ENCODE measurements at places on chromosomes 1 and 21.

DNA sequence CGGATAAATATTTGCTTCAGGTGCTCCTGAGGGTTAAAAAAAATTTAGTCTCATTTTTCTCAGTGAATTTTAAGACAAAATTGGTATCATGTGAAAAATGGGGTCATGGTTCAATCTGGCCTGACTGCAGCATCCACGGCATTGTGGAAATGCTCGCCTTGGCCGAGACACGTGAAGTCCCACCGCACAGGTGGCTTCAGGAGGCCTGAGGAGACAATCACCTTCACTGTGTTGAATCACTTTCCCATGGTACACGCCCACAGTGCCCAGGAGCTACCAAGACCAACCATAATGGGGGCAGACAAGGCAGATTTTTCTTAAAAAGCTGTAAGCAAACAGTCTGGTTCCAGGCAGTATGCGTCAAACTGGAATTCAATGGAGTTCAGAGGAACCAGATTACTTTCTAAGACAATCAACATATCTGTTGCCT lies 11.0 kb upstream of the CPLANE2 start:
- no peak for DNase-seq

- DNase-seq: no peak
Measured at GRCh38 chr1:119348941-119349340, 19.6 kb upstream of the HAO2 start.

GRCh38 chr1:200343874-200344273 lies 66.0 kb downstream of the ZNF281 start:
- no peak for DNase-seq

DNA sequence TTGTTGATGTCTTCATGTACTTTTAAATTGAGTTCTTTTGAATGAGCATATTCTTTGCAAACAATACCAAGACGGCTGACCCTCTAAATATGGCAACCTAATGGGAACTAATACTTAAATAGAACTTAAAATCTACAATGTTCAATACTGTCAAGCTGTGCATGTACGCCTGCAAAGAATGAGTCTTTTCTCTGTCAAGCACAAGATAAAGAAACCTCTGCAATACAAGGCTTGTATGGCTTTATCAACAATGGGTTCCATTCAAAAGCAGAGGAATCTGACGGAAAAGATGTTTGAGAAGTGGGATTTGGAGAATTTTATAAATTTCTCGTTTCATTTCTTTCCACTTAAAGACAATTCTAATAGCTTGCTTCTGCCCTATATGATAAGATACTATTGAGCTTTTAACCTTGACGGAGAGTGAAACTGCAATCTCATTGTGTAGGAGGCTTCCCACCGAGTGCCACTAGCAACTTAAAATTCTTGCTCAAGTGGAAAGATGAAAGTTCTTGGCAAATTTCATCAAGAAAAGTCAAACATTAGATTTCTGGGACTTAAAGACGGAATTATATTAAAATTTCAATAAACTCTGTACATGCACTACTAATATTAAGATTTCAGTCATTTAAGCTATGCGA lies 119.8 kb downstream of the RGS21 start:
- no peak for DNase-seq

GRCh38 chr1:226362891-226363447 lies 44.9 kb downstream of the PARP1 start:
- DNase-seq: no peak

GRCh38 chr1:63772876-63773275 lies 941 bp upstream of the ROR1 start:
- no peak for DNase-seq

DNA sequence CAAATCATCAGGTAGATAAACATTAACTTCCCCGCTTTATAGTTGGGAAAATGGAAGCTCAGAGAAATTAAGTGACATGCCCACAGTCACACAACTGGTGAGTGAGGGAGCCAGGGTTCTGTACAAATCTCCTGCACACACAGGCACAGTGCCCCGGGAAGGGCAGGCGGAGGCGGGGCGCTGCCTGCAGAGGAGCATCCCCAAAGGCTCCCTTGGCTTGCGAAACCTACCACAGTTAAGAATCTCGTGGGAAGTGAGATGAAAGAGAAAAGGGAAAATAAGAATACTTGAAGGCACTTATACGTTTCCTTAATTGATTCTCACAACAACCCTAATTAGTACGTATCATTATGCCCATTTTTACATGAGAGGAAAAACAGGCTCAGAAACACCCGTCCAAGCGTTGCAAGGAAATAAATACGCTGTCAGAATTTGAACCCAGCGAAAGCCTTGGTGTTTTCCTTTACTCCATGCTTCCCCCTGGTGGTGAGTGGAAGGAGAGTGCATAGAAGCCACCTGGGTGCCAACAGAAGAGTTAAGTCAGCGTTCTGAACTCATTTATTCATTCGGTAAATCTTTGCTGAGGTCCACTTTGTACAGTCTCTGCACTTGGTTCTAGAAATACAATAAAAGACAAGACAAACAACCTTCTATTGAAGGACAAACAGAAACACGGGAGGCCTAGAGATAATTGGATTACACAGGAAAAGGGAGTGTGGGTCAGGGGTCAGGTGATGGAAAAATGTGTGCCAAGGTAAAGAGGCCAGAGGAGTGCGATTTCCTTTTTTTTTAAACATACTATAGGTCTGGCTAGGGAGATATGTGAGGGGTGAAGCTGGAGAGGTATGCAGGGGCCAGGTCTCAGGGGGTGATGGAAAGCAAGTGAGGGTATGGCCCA lies 28.4 kb downstream of the ACP6 start:
- DNase-seq: no peak
